ENCODE measurements at places on chromosomes 2 and 18. TPM values are rescaled to one million over a fixed set of nuclear protein-coding genes. Genes with fewer than 3 reads are reported as not detected.

DNA sequence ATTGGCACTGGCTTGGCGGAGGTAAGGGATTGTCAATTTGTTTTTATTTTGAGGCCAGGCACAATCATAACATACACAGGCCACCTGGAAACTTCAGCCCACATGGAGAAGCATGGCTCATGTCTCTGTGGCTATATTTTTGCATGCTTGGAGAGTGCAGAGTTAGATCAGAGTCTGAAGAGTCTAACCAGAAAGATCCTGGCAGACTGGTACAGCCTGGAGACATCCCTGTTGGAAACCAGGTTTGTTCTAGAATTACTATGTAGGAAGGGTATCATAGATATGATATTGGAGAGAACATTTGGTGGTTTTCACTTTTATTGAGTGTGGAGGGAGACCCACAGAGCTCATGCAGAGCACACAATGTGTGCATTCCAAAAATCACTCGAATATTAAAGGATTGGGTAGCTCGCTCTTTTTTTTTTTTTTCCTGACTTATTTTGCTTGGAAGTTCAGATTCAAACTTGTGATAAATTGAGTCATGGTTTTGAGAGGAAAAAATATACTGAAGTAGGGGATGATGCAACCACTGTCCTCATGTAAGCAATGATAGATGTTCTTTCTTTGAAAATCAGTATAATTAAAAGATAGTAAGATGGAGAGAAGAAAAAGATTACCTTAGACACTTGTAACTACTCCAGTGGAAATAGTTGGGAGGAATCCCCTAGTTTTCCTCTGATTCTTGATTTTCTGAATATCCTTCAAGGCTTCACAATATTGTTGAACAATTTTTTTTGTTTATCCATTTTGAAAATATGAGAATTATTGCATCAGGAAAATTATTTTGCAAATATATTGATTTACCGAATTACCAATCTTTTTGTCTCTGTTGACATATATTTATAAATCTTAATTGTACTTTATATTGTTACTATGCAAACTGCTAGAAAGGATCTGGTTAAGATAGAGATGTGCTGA, 185.7 kb upstream of the ZEB2 start:
- no peak for DNase-seq

LRPPRC gene
- 225 TPM for total RNA-seq

DNA sequence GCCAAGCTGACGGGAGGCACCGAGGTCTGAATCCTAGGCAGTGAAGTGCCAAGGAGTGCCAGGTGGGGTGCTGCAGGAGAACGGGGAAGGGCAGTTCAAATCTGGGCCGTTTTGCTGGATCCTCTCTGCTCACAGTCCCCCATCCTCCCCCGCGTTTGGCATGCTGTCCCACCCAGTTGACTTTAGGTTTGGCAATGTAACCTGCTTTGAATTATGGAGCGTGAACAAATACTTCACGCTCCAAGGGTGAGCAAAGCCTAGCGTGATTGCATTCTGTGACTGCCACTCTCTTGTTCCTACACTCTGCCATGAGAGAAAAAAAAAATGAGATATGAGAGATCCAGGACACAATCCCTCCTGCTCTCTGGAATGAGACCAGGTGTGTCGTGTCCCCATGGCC, 381.9 kb downstream of the ZNF516 start:
- DNase-seq = no peak

DNA sequence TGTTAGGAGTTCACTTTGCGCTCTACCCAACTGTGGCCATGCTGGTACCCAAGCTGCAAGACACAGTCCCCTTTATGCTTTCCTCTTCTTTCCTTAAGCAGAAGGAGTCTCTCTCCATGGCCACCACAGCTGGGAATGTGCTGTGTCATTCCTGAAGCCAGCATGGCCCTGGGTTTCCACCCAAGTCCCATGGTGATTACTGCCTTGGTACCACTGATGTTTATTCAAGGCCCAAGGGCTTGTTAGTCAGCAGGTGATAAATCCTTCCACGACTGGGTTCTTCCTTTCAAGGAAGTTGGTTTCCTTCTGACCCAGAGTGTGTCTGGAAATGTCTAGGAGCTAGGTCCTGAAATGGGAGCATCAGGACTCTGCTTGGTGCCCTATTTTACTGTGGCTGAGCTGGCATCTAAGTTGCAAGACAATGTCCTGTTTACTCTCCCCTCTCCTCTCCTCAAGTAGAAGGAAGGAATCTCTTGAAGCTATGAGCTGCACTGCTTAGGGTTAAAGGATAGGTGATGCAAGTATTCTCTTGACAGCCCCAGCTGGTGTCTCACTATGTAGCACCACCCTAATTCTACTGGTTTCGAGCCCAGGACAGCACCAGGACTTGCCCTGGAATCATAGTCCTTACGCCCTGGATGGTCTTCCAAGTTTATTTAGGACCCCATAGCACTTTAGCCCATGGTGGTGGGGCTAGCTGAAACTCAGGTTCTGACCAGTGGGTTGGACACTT, 18.7 kb upstream of the NUP35 start:
- DNase-seq = no peak

CHRNG gene
- total RNA-seq = not detected

SERPINB11 gene
- not detected for total RNA-seq

NEB gene
- 0.34 TPM for total RNA-seq

AAK1 gene
- 115 TPM for total RNA-seq

GRCh38 chr2:157152362-157152761, 105.1 kb upstream of the GALNT5 start:
- DNase-seq = no peak

DNA sequence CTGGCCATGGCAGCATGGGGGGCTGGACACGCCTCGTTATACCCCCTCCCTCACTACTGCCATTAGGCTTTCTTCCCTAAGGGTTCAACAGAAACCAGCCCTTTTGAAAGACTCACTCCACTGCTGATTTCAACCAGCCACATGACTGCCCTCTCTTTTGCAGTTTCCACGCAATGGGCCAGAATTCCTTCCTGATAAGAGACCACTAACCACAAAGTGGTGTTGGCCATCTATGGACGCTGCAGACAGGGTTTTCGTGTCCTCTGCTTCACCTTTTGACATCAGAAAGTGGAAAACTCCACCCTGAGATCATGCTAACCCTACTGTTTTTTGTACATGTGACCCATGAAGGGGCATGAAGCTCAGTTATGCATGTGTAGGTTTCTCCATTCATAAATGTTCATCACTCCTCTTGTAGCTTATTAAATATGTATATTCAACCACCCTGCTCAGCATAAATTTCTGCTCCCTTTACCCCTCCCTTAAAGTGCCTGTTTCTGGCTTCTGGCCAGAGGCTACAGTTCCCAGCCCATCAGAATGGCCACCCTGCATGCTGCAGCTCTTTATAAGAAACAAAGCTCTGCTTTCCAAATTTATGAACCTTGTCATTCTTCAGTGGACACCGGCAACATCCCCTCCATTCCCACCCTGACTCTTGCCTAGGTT, 106.6 kb upstream of the MSH6 start:
- DNase-seq = no peak

DNA sequence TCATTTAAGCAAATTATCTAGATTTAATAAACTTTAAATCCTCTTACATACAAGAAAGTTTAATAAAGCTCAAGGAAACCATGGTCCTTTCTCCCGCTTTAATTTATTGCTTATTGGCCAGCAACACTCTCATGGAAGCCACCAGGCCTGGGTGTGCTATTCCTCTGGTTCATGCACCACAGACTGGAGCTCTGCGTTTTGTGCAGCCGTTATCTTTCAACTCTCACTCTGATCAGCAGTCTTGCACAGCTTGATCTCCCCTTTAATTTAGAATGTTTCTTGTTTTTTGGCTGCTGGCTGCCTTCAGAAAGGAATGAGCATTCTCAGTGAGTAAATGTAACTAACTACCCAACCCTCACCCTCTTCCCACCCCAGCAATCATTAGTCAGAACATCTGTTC, 318.7 kb downstream of the MEIS1 start:
- DNase-seq = no peak

DNA sequence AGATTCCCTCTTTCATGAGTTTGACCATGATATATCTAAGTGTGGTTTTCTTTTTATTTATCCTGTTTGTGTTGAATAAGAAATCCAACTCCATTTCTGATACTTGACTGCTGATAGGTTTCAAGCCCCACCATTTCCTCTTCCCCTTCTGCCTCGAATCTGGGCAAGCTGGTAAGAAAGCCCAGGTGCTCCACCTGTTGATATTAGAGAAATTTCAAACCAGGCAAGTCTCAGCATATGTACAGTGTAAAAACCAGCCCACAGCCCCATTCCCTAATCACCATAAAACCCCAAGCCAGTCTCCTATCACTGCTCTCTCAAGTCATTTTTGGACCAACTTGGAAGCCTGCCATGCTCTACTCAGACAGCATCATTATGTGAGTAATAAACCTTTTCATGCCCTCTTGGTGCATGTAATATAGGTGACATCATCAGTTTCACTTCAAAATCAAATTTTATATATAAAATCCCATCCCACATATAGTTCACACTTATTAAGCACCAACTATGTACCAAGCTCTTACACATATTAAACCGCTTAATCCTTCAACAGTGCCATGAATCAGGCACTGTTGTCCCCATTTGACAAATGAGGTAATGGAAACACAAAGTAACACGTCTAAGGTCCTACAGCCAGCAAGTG, 46.6 kb downstream of the SMAD2 start:
- peak; percentile 62 for DNase-seq

DSG1 gene
- not detected for total RNA-seq

- DNase-seq = no peak
These were observed 18.9 kb downstream of the CTIF start for GRCh38 chr18:48557640-48558174.

GRCh38 chr2:25347205-25347815, 5.6 kb upstream of the DNMT3A start:
- peak; percentile 90 for DNase-seq

GRCh38 chr18:35616664-35617423, 35.3 kb downstream of the GALNT1 start:
- DNase-seq = peak; percentile 85

DLX2 gene
- not detected for total RNA-seq

GPR39 gene
- not detected for total RNA-seq

NAT8 gene
- not detected for total RNA-seq

GRCh38 chr18:62999392-62999791, 284.1 kb downstream of the PHLPP1 start:
- no peak for DNase-seq

DNA sequence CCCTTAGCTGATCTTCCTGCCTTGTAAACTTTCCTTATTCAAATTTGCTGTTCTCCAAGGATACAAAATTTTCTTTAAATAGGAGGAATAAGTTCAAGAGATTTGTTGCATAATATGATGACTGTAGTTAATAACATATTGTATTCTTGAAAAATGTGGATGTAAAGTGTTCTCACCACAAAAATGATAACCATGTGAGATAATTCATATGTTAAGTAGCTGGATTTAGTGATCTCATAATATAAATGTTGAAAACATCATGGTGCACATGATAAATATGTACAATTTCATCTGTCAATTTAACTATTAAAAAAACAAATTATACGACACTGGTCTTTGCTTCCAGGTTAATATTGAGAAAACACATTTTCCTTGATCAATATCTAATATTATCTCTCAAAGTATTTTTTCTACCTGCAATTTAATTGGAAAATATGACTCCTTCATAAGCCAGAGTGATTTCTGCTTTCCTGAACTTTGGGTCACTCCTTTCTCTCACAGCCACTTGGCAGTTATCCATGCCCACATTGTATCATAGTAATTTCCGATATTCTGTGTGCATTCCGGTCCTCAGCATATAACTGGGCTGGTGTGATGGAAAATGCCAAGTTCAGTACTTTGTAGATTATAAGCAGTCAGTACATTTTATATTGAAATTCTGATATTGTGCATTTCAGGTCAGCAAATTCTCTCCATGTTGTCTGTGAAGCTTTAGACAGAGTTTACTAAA, 152.6 kb downstream of the GULP1 start:
- no peak for DNase-seq

DNA sequence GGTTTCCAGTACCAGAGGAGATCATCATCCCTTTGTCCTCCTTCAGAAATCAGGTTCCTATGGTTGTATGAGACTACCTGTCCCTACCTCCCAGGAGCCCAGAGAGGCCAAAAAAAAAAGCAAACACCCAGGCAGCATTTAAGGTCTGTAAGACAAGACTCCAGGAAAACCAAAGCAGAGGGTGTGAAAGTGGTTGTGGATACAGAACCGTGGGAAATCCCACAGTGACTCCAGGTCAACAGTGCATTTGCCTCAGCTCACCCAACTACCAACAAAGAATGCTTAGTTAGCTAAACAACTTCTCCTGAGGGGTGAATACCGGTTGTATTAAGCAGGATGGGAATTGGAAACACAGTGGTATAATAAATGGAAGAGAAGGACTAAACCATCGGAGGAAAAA, 83.6 kb downstream of the LBH start:
- no peak for DNase-seq

DNA sequence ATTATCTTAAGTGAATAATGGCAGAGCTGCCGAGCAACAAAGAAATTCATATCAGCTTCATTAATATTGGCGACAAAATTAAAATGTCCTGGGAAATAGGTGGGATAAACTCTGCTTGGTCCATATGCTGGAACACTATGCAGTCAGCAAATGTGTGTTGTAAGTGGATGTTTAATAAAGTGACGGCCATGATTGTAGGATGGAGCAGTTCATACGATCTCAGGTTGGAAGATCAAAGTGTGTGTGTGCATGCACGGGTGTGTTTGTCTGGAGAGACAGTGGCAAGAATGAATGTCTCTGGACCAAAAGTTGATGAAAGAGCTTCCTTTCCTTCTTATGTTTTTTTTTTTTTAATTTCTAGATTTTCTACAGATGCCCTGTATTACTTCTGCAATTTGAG, 14.8 kb downstream of the TWIST2 start:
- DNase-seq = no peak

DNA sequence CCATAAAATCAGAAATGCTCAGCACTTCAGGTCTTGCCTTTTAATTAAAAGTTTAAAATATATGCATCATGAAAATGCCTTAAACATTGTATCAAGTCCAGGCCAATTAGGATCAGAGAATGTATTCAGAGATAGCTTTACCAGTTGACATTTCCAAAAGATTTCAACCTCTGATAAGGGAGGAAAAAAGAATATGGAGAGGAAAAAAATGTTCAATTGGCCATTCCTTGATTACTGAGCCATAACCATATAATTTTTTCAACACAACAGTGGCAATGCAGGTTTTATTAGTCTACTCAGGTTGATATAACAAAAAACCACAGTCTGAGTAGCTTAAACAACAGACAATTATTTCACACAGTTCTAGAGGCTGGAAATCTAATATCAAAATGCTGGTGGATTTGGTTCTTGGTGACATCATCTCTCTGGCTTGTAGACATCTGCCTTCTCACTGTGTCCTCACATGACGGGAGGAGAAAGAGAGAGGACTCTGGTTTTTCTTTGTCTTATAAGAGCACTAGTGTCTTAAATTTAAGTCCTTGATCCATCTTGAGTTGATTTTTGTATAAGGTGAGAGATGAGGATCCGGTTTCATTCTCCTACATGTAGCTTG, 111.9 kb downstream of the IRS1 start:
- DNase-seq = no peak

- no peak for DNase-seq
These were observed 68.9 kb upstream of the LTBP1 start for GRCh38 chr2:32877587-32878510.

GRCh38 chr2:196293751-196294515, 122.6 kb upstream of the STK17B start:
- DNase-seq = no peak
